ENCODE measurements at places on chromosomes 12 and 14.

DNA sequence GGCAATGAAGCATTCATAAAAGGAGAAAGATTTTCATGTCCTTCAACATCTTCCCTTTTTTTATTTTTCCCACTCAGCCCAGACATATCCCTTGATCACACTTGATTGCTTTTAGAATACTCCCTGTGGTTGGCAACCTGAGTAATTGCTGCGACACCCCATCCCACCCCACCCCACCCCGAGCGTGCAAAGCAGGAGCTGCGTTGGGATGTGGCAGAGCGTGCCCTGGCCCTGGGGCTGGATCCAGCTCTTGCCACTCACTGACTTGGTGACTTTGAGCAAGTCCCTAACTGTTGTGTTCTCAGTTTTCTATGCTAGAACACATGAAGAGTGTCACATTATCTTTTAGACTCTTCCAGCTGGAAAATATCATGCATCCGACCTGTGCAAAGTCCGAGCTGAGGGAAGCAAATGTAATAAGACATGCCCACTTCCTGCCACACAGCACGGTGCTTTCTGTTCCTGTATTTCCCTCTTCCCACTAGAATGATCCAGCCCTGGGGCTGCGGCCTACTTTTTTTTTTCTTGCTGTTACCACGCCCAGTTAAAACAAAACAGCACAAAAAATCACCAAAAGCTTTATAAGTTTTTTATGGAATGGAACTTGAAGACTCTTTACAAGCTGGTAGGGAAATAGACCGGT lies 4.0 kb downstream of the ASCL4 start:
- no peak for DNase-seq

DNA sequence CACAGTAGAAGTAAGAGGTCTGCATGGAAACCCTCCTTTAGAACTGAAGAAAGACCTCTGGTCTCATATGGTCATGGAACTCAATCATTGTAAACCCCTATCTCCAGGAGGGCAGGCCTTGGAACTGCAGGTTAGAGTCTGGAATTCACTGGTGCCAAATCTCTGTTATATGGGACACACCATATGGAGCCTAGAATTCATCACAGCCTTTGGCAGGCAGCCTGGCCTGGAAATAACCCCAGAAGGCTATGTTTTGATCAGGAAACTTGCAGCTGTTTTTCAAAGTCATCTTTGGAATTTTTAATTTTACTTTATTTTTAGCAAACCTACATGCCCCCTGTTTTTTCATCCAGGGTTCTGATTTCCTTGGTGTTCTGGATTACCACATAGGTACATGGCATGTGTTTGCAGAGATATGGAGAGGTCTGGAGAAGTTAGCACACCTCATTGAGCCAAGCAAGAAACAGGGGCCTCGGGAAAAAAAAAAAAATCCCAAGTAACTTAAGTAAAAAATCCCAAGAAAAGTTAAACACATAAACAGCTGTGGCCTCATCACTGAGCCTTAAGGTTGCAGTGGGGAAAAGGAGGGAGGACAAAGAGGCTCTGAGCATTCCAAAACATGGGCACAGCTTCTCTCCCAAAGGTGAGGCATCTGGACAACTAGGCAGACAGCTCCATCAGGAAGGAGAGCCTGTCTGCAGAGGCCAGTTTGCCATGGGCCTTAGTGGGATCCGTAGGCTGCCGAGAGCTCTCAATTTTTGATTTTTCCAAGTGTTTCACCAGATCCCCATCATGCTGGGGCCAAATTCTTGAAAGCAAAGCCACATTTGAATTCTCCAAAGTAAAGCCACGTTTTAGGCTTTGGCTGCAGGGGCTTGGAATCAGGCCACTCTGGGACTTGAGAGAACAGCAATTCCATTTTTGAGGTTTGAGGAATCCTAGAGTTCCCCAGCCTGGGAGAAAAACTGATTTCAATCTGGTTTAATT lies 339.6 kb upstream of the TBX3 start:
- no peak for DNase-seq

GRCh38 chr12:94207849-94208621 lies 59.7 kb downstream of the PLXNC1 start:
- DNase-seq, result no peak

GRCh38 chr12:101884174-101884573 lies 6.8 kb downstream of the DRAM1 start:
- DNase-seq, result no peak

- DNase-seq, result no peak
Measured at GRCh38 chr14:73661872-73662271, 17.1 kb downstream of the DNAL1 start.

DNA sequence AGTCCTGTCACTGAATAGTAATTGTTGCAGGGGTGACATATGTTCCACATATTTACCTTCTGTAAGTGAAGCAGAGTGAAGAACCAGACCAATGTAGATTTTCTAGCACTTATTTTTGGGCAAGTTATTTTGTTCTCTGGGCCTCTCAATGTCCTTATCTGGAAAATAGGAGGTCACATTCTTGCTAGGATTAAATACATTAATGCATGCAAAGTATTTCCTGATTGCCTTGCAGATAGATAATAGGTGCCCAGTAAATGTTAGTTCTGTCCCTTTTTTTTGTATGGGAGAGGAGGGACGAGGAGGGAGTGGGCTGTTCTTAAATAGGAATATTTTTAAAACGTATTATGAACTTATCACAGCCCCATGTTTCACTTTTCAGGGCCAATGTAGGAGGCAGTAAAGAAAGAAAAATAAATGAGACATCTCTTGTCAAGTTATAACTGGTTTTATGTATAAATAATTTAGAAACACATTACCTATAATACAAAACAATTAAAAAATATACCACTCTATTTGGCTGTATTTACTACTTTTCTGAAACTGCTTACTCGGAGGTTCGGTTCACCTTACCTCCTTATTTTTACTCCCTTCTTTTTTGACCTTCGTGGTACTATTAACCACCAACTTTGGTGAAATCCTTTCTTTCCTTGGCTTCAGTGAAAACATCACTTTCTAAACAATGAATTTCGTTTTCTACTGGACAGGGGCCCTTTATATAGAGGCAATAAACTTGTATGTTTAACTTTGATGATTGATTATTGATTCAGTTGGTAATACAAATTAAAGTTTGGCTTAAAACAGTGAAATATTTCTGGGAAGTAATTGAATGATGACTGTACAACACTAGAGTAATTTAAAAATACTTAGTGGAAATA lies 41.9 kb downstream of the DIP2B start:
- no peak for DNase-seq

- DNase-seq, result no peak
Measured at GRCh38 chr12:20125276-20125798, 243.0 kb upstream of the PDE3A start.

DNA sequence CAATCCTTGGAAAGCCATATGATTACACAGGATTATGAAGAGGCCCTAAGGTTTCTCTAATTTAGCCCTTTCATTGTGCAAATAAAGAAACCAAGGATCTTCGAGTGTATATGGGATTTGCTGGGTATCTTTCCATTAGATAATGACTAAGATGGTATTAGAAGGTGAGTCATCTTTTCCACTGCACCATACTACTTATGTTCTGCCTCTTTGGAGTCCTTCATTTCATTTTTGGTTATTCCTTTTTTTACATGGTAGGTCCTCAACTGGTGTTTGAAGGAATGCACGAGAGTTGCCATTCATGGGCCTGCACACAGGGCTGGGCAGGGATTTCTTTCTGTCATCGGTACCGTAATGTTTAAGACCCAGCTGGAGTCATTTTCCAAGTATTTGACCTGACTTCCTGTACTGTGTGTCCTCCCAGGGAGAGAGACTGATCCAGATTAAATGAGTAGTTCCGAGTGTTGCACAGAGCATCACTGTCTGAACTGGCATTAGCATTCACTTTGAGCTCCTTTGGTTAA lies 85.7 kb downstream of the BORCS5 start:
- DNase-seq, result no peak

DNA sequence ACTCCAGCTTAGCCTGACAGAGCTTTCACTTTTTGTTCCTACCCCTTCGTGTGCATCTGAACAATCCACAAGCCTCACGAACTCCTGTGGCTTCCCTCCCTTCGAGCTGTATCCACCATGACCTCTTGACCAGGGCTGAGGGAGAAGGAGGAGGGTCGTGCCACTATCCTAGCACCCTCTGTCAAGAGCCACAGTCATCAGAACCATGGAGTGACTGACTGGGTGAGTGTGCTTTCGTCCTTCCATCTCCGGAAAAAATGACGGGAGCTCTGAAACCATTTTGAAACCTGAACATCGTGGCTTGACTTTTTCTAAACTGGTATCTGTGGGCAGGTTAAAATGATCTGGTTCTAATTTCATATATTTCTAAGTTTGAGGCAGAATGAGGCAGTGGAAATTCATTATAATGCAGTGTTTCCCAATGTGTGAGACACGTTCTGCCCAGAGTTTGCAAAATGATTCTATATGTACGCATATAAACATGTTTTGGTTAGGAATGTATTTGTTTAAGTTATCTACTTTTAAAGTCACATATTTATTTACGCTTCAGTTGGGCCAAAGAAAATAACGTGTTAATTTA lies 27.0 kb downstream of the IL26 start:
- no peak for DNase-seq

DNA sequence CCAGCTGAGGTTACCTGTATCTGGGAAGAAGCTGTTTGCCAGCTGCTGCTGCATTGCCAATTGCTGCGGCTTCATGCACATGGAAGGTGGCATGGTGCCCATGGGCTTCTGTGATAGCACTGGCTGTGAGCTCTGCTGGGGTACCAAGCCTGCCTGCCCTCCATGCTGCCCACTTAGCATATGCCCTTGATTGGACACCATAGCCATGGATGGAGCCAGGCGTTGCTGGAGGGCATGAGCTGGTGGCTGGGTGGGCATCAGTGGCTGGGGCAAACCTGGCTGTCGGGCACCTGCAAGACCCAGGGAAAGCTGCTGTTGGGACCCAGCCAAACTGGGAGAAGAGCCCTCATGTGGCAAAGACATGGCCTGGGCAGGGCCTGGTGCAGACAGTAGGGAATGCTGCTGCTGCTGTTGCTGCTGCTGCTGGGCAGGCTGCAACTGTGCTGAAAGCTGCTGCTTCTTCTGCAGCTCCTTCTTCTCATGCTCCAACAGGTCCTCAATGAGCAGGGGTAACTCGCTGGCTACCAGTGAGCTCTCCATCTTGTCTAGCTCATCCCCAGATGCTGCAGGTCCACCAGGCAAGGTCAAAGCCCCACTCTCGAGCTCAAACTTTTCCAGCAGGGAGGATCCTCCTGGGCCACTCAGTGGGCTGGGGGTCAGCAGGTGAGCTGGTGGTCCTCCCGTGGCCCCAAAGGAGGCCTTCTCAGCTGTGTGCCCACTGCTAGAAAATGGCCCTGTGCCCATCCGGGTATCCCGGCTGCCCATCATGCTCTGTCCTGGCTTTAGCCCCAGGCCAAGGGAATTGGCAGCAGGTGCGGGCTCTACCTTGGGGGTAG lies 18.8 kb upstream of the PRKAG1 start:
- DNase-seq, result peak; percentile 49

DNA sequence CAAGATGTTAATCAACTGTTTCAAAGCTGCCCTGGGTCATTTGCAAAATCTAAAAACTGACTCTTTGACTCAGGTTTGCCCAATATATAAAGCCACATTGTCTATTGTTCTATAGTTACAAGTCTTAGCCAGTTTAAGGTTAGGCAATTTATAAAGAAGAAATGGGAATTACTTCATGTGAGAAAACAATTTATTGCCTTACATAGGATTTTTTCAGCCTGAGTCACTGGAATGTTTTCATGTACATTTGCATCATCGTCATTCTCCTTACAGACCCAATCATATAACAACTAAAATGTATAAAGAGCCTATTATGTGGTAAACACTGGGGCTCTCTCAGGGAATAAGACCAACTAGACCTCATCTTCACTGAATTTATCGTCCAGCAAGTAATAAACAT lies 100.3 kb upstream of the PLEKHG7 start:
- DNase-seq, result no peak

GRCh38 chr12:124332058-124332672 lies 37.3 kb downstream of the RFLNA start:
- DNase-seq, result no peak

GRCh38 chr12:113134521-113134951 lies 1.0 kb downstream of the RASAL1 start:
- no peak for DNase-seq

DNA sequence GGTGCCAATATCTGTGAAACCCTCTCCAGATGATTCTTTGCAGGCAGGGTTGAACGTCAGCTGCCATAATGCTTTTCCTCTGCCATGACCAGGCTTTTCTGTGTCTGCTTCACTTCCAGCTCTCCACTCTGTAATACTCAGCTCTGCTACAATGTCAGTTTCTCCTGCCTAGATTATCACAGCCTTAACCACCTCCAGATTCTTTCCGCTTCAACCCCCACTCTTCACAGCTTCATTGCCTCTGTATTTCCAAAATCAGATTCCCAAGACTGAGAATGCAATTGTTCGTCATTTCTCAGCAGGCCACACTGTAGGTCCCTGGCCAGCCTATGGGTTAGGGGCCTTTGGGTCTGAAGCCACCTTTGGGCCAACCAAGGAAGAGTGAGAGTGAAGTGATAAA lies 73.7 kb upstream of the SCN8A start:
- DNase-seq, result no peak

Data from RWPE2 (cell line).